ENCODE measurements at places on chromosomes 5 and 9.

DNA sequence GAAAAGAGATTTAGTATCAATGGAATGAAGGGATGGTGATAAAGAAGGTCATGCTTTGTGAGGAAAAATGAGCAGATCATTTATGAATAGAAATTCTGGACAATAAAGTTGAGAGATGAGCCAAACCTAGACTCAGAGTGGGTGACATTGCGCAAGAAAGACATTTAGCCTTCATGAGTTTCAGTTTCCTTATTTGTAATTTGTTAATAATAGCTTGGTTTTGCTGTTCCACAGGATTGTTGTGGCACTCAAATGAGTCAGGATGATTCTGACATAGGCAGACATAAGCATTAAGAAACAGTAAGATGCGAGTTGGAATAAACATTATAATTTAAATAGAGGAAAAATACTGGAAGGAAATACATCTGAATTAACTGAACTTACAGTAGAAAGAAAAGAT lies 34.8 kb downstream of the ITGA2 start:
- DNase-seq: no peak

DNA sequence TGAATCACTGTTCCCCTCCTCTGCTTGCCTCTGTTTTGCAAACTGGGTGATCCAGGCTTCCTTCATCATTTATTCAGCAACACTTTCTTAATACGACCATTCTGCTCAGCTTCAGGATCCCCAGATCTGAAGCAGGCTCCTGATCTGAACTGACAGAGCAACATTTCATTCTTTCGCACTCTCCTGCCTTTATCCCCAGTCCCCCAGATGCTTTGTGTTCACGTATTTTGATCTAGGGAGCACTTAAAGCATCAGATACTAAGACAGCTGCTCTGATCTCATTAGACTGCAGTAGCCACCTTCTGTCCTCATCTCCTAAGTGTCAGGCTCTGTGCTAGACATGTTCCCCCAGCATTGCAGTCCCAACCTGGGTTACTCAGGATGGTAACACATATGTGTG lies 158.0 kb downstream of the TRIO start:
- DNase-seq: no peak

- no peak for DNase-seq
Observed at GRCh38 chr9:79970146-79970425, 398.3 kb downstream of the TLE4 start.

DNA sequence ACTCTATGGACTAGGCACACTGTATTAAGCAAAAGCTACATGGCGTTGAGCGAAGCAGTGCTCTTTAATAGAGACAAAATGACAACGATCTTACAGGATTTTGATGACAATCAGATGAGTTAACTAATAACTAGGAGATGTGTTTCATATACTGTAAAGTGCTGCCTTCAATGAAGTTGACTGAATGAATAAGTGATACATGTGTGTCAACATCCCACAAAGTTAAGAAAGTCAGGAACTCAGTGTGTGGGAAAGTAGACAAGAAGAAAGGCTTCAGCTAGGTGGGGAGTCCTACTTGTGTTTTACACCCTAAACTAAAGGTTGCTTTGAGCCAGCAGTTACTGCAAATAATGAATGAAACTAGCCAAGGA lies 79.6 kb downstream of the PAPPA start:
- no peak for DNase-seq
